ENCODE measurements at places on chromosomes 6 and 20.

- no peak for DNase-seq
Observed at GRCh38 chr6:120096696-120097260, 747.2 kb upstream of the MAN1A1 start.

GRCh38 chr6:83257791-83258190 is 64.6 kb downstream of the RWDD2A start:
- no peak for DNase-seq

DNA sequence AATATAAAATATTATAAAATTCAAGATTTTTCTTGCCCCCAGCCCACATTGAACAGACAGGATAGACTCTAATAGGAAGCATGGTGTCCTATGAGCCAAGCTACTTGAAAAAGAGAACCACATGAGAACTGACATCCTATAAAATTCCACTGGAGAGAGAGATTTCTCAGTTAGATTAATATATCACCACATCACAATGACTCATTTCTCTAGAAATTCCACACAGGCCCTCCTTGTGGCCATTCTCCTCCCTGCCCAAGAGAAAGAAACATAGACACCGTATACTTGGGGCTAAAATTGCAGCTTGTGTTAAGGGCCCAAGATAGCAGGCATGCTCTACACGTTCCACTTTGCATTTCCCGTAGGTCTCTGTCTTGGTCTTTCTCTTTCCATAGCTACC is 481.4 kb downstream of the PTPRT start:
- no peak for DNase-seq

- DNase-seq, result no peak
Observed at GRCh38 chr6:18347021-18347577, 40.1 kb upstream of the RNF144B start.
